Adrenal gland (tissue), 19 donors: ENCODE measurements at places on chromosomes 3 and 15.

DNA sequence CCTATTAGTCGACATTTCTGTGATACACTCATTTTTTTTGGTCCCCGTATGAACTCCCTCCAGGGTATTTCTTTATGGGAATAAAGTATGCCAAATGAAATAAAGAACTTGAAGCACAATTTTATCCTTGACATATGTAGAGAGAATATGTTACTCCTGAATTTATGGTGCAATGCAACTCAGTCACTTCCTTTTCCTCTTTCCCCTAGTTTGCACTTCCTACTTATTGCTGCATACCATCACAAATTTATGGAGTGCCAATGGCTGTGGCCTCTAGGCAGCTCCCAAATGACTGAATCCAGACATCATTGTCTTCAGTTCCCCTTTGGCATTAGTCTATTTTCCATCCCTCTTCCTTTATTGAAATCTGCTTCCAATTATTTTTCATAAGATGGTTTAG, 403.5 kb downstream of the FHIT start:
- no peak for DNase-seq

DNA sequence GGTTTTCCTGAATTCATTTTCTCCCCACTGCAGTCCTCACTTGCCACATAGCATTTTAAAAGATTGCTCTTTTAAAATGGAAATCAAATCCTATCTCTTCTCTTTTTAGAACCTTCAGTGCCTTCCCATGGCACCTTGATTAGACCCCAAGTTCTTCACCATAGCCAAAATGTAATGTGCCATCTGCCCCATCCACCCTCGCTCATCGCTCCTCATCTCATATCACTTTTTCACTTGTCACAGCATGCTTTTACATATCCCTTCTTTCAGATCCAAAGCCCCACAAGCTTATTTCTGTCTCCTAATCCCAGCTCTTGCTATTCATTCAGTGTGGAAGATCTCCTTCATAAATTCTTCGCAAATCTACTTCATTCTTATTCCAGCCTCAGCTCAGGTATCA, 161.7 kb downstream of the CD47 start:
- no peak for DNase-seq

DNA sequence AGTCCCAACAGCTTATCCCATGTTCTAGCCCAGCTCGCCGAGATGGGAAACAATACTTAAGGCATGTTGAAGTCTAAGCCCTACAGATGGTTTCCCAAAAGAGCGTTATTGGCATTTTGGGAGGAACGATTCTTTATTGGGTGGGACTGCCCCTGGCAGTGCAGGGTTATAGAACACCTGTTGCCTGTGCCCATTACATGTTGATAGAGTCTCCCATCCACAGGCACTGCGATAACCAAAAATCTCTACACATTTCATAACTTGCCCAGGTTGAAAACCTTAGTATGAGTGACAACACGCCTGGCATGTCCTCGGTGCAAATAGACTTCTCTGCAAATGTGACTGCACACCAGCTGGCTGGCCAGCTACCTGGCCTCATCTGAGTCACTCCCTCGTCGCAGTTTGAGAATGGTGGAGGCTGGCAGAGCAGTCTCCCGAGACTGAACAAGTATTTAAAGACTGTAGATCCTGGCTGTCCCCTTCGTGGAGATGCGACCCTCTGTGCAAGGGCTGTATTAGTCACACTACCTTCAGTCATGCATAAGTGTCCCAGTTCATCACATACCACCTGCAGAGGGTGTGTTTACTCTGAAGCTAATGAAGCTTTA, 18.7 kb downstream of the ZNF80 start:
- DNase-seq: no peak

DNA sequence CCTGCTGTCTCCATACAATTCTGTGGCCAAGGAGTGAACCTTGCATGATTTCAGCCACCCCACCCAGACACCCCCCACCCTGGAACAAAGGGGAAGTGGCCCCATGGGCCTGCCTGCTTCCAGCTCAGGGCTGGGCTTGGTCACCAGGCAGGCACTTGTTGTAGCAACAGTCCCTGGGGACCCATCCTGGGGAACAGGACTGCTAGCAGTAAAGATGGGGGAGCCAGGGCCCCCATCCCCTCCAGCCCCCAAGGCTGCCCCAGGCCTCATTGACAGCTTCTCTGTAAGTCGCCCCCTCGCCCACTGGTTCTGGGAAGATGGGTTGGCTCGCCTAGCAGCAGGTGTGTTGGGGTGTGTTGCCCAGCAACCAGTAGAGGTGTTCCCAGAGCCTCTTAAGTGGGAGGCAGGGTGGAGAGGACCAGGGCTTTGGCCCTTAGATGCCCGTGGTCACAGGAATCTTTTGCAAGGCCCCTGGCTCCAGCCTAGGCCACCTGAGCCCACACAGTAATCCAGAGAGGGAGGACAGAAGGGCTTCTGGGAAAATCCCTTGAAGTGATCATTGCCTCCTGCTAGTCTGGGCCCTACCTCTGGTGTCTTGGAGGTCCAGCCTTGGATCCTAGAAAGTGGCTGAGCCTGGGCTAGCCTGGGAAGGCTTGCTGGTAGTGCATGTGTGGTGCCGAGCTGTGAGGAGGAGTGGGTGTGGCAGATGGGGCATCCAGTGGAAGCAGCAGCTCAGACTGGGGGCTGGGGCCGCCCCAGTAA, 48.9 kb downstream of the CYP11A1 start:
- DNase-seq: no peak

GRCh38 chr15:35308802-35309201, 223.7 kb upstream of the NANOGP8 start:
- peak; percentile 5 for DNase-seq

- no peak for DNase-seq
Observed at GRCh38 chr3:122019493-122019892, 2.6 kb downstream of the ILDR1 start.

DNA sequence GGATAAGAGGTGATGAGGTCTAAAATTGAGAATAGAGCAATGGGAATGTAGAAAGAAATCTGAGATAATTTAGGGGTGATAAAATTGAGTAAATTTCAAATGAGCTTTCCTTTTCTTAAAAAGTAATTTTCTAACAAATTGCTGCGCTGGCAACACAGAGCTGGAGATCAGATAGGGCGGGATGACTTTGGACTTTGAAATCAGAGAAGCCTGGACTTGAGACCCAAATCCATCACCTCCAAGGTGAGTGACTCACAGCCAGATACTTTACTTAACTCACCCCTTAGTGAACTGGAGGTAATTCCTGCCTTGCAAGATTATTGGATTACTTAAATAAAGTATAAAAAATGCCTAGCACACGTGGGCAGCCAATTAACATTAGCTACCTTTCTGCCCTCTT, 80.8 kb downstream of the P2RY1 start:
- DNase-seq: no peak

GRCh38 chr3:134392336-134392983, 18.2 kb upstream of the AMOTL2 start:
- no peak for DNase-seq

DNA sequence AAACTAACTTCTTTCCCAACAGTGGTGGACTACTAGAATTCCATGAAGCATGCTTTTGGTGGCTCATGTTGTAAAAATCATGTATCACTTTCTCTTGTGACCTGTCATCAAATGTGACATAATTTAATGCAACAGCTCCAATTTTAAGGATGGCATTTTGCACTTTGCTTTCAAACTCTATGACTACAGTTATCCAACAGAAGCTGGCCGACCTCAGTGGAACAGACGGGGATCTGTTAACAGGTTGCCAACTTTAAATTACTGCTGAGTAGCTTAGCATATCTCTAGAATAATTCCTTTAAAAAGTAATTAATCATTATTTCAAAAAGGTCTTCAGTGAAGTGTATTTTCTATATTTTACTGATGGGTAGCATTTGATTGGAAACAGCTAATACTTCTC, 907.4 kb downstream of the FHIT start:
- no peak for DNase-seq

DNA sequence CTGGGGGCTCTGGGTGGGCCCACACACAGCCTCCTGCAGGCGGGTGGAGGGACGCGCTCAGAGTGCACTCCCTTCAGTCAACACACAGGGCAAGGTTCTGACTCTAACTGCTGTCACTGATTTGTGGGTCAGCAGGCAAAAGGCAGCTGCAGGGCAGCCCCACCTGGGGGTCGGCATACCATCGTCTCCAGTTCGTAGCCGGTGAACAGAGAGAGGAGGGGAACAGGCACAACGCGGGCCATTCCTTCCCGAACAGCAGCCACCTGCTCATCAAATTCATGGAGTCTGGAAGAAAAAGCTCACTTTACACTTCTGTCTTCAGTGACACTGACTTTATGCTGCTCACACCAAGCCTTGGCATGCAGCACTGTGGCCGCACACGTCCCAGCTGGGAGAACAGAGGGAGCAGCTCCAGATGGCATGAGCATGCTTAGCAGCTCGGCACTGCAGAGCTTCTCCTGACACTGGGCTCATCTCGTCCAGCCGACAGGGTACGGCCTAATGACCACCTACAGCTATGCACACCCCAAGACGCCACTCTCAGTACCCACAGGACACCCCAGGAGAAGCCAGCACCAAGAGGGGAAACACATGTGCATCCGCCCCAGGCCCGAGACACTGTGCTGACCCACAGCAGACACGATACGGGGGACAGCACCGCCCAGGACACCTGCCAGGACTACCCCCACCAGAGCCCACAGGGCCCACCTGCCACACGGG, 14.4 kb upstream of the OCA2 start:
- peak; percentile 46 for DNase-seq

DNA sequence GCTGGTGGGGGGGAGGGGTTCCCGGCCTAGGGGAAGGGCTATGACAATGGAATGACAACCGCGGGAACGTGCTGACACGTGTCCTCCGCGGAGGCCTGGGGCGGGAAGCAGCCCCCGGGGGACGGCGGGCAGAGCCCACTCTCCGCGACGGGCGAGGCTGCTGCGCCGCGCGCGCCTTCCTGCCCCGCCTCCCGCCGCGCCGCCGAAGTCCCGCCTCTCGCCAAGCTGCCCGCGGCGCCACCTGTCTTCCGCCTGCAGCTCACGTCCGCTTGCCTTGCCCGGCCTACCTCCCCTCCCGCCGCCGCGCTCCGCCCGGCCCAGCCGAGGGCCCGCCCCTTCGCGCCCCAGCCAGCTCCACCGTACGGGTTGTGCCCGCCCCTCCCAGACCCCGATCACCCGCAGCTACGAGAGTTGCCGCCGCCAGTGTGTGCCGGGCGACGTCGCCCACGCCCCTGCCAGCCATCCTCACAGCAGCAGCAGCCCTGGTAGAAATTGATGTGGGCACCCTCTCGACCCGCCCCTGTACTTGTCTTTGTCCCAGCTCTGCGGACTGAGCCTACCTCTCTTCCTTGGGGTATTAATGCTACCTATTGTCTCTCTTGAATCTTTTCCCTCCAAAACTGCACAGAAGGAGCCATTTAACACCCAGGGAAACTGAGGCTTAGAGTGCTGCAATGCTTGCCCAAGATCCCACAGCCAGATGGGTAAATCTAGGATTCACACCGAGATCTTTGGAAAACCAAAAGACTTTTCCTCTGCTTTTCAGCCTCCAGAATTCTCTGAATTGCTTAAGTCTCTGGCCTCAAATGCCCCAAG, at the start of gene PARP16:
Gene PARP16 (minus strand): TSS at position 180 of the 816 bp plus-strand sequence. CDS start 457 bp downstream, outside the sequence.
- DNase-seq: peak; percentile 87

GRCh38 chr3:26498271-26498670, 124.3 kb upstream of the LRRC3B start:
- DNase-seq: no peak

DNA sequence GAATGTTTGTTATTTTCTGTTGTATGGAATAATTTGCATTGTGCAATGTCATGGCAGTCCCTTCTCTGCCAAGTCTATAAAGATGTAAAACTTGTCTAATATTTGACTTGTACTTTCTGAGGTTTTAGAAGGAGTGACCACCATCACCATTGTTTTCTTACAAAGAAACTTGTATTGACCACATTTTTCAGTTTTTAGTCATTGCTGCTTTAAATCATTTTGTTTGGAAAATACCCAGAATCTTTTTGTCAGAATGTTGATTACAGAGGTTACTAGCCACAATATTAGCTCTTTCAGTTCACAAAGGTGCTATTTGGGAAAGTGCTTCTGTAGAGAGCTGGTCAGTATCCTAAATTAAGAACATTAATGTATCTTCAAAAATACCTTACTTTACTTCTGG, 532.4 kb upstream of the GBE1 start:
- DNase-seq: no peak

GRCh38 chr3:167969548-167969947, 126.2 kb downstream of the GOLIM4 start:
- no peak for DNase-seq

GRCh38 chr15:73474785-73475184, 31.8 kb downstream of the REC114 start:
- DNase-seq: no peak

GRCh38 chr3:8762607-8763377, 6.6 kb downstream of the OXTR start:
- no peak for DNase-seq
